ENCODE measurements at places on chromosomes 11 and 22. TPM values are rescaled to one million over a fixed set of nuclear protein-coding genes. Genes with fewer than 3 reads are reported as not detected.

The OR2AG2 gene
- total RNA-seq, result not detected

The SLC37A2 gene
- total RNA-seq, result 6.7 TPM

The GLYAT gene
- total RNA-seq, result 142 TPM

The MB gene
- 0.25 TPM for total RNA-seq

The OR51B2 gene
- 0.37 TPM for total RNA-seq

The KIAA0930 gene
- 20.4 TPM for total RNA-seq

The SCO2 gene
- total RNA-seq, result 1.7 TPM

The PGA5 gene
- total RNA-seq, result 1.7 TPM

The UBASH3B gene
- 4.3 TPM for total RNA-seq

The DDX6 gene
- total RNA-seq, result 98.4 TPM

The TST gene
- 212 TPM for total RNA-seq

The MRPL49 gene
- 31.7 TPM for total RNA-seq

The NPTXR gene
- total RNA-seq, result 0.05 TPM

The VSIG10L2 gene
- total RNA-seq, result not detected

The C11orf87 gene
- not detected for total RNA-seq

The JAML gene
- total RNA-seq, result 9.6 TPM

The LRRC32 gene
- total RNA-seq, result 7.4 TPM

The FAM83F gene
- total RNA-seq, result 1.1 TPM

The ROBO4 gene
- total RNA-seq, result 17.2 TPM

Measured in liver (tissue), 10 donors.